ENCODE measurements at places on chromosomes 4 and X.

GRCh38 chr4:139869810-139870209 lies 204.2 kb downstream of the MGST2 start:
- DNase-seq: no peak

- DNase-seq: no peak
These were observed 211.2 kb upstream of the KIT start for GRCh38 chr4:54446581-54446980.

DNA sequence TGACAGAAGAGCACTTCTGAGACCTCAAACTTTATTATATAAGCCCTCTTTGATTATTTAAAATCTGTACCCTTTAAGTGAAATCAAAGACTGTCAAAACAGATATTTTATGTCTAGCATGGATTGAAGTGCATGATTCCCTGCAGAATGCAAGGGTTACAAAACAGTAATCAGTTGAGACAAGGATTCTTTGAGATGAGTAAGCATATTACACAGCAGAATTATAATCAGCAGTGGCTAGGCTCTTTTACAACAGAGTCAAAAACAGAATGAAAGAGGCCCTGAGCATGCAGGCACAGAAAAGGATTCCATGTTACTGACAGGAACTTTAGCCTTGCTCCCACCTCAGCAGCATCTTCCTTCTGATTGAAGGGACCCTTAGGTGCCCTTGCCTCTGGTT lies 487.9 kb upstream of the GALNT7 start:
- no peak for DNase-seq

- DNase-seq: peak; percentile 72
These were observed 2.5 kb downstream of the CACNA1F start for GRCh38 chrX:49230500-49231232.
